ENCODE measurements at places on chromosomes 6 and 20.

DNA sequence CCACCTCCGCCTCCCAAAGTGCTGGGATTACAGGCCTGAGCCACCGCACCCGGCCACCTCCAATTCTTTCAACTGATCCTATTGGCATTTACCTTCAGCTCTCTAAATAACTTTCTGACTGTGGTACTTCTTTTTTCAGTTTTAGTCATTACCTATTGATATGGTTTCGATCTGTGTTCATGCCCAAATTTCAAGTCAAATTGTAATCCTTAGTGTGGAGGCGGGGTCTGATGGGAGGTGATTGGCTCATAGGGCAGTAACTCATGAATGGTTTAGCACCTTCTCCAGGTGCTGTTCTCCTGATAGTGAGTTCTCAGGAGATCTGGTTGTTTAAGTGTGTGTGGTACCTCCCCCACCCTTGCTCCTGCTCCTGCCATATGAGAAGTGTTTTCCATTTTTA is 140.9 kb downstream of the LPA start:
- no peak for DNase-seq

- peak; percentile 28 for DNase-seq
Observed at GRCh38 chr6:56359201-56359899, 112.0 kb upstream of the COL21A1 start.

DNA sequence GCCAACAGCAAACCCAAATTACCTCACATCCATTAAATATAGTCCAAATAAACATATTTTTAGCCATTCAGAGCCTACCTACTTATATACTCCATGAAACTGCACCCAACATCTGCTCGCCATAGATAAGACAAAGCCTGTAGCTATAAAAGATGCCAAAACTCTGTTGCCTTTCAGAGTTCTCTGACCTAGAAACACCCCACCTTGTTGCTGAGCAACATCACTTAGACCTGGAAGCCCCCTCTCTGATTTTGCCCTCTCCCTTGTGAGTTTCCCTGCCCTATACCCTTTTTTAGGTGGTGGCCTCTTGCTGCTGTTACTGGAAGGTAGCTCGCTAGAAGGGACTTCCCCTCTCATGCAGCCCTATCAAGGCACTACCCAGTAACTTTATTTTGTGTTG is 27.7 kb upstream of the FBXL4 start:
- no peak for DNase-seq

DNA sequence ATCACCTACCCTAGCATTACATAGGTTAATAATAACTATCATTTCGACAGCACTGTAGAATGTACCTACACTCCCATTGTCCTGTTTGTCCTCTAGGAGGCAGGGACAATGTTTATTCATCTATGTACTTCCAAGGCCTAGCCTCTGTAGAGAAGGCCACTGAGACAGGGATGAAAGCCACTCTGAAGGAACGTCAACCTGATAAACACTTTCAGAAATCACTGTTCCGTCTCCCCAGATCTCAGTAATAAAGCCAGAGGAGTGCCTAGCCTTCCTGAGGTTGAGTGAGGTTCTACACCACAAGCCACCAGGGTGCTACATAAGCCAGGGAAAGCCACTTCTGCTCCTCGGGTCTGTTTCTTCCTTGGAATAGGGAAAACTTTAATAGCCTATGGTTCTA is 44.8 kb downstream of the POPDC3 start:
- DNase-seq, result no peak

GRCh38 chr20:52191916-52192718 is 538 bp upstream of the ZFP64 start:
- peak; percentile 44 for DNase-seq
